ENCODE measurements at places on chromosomes 2 and 18.

- no peak for DNase-seq
These were observed 204.6 kb downstream of the RNF144A start for GRCh38 chr2:7121851-7122250.

DNA sequence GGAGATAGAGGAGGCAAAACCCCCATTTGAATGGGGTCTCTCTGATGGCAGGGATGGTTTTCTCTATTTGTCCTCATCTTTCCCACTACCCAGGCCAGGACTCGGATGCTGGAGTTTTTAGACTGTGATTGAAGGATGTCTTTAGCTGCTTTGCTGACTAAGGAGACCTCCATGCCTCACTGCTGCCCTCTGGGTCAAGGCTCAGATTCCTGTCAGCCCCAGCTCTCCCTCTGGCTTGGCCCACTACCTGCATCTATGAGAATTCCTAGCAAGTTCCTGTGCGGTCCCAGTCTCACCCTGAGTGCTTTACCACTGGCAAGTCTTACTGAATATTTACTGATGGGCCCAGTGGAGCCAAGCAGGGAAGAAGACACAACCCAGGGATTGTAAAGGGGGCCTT lies 184.0 kb downstream of the CELF4 start:
- no peak for DNase-seq

GRCh38 chr2:158221063-158222020 lies 119.7 kb downstream of the UPP2 start:
- DNase-seq, result no peak

DNA sequence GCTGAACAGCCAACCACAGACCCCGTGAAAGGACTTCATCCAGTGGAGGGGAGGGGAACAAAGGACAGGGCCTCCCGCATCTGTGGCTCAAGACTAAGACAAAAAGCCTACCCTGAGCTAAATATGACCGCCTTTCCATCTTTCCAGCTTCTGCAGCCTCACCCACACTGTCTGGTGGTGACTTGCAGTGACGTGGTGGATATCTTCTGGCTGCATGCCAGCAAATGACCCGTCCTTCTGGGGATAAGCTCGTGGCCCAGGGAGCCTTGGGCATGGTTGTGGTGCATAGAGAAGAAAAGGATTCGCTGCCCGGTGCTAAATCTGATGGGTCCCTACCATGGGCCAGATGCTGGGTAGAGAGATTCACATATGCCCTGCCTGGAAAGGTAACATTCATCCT lies 8.7 kb upstream of the NGEF start:
- DNase-seq, result no peak

GRCh38 chr2:129903586-129904425 lies 75.7 kb upstream of the RAB6C start:
- no peak for DNase-seq

DNA sequence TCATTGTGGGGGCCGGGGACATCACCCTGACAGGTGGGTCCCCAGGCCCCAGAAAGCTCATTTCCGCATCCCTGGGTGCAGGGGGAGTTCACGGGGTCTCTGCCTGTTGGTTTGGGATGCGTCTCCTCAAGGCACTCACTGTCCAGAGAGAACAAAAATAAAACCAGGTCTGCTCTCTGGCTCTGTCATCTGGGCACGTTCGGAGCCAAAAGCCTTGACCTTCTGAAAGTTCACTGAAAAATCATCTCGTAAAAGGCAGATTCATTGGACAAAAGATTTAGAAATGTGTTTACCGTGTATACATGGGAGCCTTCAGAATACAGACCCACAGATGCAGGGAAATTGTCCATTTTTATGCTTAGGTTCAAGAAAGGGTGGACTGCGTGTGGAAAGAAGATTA lies 26.6 kb downstream of the MLPH start:
- DNase-seq, result no peak

GRCh38 chr18:72194072-72194471 lies 350.1 kb downstream of the CBLN2 start:
- DNase-seq, result no peak

DNA sequence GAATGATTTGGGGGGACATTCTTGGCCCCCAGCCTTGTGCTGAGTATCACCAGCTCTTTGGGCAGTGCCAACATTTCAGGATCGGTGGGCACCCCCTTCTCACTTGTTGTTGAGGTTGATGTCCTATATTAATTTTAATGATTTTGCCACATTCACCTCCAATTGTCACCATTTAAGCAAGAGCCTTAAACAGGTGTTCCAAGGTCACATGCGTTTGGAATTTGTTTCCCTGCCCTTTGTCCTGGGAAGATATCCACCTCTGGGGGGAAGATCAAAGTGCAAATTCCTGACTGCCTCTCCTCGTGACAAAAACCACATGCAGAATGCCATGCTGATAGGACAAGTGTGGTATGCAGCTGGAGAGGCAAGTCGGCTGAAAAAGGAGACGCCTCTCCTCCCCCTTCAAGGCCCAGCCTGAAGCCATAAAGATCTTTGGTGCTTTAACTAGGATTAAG lies 72.5 kb upstream of the ID2 start:
- no peak for DNase-seq

DNA sequence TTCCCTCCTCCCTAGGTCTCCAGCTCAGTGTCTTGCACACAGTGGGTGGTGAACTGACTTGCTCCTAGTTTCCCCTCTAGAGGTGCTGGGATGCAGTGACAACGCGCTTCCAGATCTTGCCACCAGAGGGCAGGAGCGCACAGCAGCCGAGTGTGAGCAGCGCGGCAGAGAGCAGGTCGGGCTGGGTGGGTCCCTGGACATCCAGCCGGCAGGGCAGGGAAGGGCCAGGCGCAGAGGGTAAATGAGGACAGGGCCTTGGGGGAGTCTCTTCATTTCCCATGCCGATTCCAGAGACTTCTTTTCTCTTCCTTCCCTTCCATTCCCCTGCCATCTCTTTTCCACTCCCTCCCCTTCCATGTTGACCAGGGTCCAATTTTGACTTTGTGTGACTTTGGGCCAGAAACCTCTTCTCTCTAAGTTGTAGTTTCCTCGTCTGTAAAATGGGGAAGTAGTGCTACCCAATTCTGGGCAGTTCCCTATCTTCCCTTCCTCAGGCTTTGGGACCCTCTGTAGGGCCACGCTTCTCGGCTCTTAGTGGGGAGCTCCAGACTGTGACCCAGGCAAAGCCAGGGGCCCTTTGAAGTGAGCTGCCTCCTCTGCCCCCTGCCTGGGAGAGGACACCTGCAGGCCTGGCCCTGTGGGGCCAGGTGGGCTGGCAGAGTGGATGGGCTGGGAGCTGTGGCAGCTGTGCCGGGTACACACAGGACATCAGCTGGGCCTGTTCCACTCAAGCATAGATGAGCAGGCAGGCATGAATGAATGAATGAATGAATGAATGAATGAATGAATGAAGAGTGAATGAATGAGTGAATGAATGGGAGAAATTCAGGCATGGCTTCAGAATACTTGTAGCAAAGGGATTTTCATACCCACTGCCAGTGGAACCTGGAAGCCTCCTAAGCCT lies 43.3 kb upstream of the TAF1B start:
- peak; percentile 97 for DNase-seq

DNA sequence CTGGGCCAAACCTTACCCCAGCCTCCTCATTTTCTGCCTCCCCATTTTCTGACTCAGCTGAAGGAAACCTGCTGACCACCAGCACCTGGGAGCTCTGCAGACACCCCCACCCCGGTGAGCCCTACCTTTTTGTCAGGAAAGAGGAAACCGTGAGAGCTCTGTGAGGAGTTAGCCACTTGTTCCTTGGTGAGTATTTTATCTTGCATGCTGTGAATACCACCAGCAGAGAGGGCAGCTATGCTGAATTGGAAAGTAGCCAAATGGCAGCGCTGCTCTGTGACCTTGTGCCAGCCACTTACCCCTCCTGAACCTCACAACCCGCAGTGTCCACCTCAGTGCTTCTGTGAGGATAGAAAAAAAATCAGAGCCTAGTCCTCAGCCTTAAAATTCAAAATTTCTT lies 2.5 kb downstream of the MPPE1 start:
- DNase-seq, result no peak

GRCh38 chr2:17969661-17970060 lies 91.2 kb downstream of the KCNS3 start:
- no peak for DNase-seq

GRCh38 chr18:46555724-46556123 lies 101.3 kb downstream of the LOXHD1 start:
- DNase-seq, result peak; percentile 32

- DNase-seq, result no peak
These were observed 74.6 kb upstream of the ZFP36L2 start for GRCh38 chr2:43300781-43301583.

DNA sequence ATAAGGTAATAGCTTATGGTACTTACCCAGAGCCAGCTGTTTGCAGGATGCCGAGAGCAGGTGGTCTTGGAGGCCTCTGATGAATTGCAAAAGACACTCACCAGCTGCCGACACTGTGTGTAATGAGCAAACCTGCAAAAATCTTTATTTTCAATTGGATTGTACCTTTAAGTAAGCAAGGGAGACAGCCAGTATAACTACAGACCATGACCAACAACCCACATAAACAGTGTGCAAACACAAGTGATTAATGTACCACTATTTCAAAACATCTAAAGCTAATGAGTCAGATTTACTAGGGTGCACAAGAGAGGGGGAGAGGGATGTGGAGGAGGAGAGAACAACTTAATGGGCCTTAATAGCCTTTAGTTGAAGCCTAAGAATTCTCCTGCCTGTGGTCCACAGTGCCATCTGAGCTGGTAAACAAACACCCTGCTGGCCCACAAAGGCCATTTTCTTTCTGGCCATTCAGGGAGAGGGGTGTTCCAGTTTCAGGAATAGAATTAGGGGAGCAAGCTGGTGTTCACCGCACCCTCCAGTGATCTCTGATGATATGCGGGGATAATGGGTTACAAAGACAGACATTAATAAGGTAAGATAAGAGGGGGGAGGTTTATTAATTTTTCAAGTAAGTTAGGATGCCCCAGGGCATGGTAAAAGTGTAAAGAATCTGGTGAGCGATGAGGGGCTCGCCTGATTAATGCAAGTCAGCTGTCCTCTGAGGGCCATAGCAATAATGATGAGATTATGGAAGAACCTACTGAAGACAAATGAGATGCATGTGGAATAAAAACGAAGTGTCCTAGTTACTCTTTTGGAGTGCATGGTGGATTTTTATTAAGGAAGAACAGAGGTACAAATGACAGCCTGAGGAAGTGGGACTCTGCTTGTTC lies 196.4 kb downstream of the HRH4 start:
- no peak for DNase-seq

DNA sequence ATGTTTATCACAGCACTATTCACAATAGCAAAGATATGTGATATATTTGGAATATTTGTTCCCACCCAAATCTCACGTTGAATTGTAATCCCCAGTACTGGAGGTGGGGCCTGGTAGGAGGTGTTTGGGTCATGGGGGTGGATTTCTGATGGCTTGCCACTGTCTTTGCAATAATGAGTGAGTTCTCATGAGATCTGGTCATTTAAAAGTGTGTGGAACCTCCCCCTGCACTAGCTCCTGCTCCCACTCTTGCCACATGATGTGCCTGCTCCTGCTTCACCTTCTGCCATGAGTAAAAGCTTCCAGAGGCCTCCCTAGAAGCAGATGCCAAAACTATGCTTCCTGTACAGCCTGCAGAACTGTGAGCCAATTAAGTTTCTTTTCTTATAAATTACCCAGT lies 72.2 kb upstream of the DYNC1I2 start:
- DNase-seq, result no peak

GRCh38 chr2:230925879-230926765 lies 1.1 kb upstream of the GPR55 start:
- peak; percentile 69 for DNase-seq

- DNase-seq, result no peak
These were observed 8.0 kb downstream of the MYL12B start for GRCh38 chr18:3269914-3270299.

DNA sequence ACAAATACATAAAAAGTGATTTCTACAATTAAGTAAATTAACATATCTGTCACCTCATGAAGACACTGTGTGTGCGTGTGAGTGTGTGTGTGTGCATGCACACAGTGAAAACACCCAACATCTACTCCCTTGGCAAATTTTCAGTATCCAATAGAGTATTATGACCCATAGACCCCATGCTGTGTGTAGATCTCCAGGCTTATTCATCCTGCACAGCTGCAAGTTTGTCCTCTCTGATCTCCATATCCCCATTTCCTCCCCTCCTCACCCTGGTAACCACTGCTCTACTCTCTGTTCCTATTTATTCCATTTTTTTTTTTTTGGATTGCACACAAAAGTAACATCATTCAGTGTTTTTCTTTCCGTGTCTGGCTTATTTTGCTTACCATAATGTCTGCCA lies 391.0 kb downstream of the SOX11 start:
- no peak for DNase-seq

DNA sequence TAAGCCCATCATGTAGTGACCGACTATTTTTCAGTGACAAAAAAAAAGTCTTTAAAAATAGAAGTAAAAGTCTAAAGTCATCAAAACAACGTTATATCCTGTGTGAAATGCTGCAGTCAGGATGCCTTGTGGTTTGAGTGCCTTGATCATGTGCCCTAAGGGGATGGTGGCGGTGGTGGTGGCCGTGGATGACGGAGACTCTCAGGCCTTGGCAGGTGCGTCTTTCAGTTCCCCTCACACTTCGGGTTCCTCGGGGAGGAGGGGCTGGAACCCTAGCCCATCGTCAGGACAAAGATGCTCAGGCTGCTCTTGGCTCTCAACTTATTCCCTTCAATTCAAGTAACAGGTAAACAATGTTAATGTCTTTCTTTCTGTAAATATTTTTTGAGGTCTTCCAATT lies at the start of gene CD28:
CD28 (plus strand) TSS at position 237 of the 400 bp plus-strand sequence; CDS start at position 295, 58 bp downstream.
- DNase-seq, result peak; percentile 90

- no peak for DNase-seq
These were observed 70.6 kb downstream of the B3GNT2 start for GRCh38 chr2:62266433-62267038.

DNA sequence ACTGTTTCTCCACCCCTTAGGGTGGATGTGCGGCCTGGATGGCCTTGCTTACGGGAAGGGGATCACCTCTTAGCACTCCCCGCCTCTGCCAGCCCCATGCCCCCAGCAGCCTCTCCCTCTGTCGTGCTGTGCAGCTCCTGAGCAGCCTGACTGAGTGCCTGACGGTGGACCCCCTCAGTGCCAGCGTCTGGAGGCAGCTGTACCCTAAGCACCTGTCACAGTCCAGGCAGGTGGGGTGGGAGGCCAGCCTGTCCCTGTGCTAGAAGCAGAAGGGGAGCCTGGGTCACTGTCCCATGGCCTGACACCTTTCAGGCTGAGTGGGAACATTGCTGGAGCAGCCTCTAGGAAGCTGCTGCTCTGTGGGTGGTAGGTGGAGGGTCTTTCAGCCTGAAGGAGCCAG lies 5.2 kb downstream of the TMEM214 start:
- no peak for DNase-seq

GRCh38 chr2:8643250-8643995 lies 38.4 kb upstream of the ID2 start:
- no peak for DNase-seq

DNA sequence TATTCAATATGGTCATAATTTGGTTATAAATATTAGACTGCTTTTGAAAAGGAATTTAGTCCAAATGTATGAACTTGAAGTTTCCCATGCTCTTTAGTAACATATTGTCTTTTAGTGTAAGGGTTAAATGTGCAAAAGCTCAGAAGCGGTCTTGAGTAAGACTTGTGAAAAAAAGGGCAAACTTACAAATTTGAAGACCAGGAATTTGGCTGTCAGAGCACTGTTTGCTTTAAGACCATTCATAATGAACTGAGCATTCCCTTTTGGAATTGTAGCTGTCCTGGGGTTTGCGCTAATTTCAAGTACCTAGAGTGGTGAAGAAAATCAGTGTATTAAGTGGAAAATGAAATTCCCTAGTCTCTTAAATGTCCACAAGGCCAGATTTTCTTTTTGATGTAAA lies 6.9 kb upstream of the ZEB2 start:
- no peak for DNase-seq

GRCh38 chr2:144670080-144670479 lies 150.2 kb upstream of the ZEB2 start:
- DNase-seq, result no peak
